ENCODE measurements at places on chromosomes 7 and 10. TPM values are rescaled to one million over a fixed set of nuclear protein-coding genes. Genes with fewer than 3 reads are reported as not detected.

CNPY1 gene
- total RNA-seq: 0.31 TPM

VWC2 gene
- 0.19 TPM for total RNA-seq

GPR26 gene
- total RNA-seq: 0.37 TPM

NPY gene
- not detected for total RNA-seq

CLCN1 gene
- total RNA-seq: 1.1 TPM

WNT2 gene
- 2.7 TPM for total RNA-seq

ARMS2 gene
- total RNA-seq: 1.4 TPM

GNGT1 gene
- total RNA-seq: not detected

FKBP6 gene
- 45.4 TPM for total RNA-seq

MMP21 gene
- total RNA-seq: 0.43 TPM

STAG3 gene
- 224 TPM for total RNA-seq

RELN gene
- total RNA-seq: 5.8 TPM

SSC4D gene
- 2.3 TPM for total RNA-seq

Measured in testis (tissue), 5 donors.